ENCODE measurements at places on chromosomes 4 and X.

DNA sequence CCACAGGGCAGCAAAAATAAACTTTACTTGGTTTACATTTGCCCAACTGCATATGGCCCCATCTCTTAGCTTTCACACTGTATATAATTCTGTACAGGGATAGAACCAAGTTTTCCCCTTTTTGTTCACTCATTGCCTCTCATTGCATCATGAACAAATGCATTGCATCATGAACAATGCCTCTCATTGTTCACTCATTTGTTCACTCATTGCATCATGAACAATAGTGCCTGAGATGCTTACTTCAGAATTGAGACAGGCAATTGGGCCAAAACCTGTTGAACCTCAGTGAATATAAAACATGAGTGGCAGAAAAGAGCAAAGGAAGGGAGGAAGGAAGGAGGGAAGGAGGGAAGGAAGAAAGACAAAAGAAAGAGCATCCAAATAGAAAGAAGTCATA, 98.2 kb downstream of the SOWAHB start:
- DNase-seq = no peak

GRCh38 chr4:153465615-153466080, 512 bp upstream of the TMEM131L start:
- DNase-seq = no peak

DNA sequence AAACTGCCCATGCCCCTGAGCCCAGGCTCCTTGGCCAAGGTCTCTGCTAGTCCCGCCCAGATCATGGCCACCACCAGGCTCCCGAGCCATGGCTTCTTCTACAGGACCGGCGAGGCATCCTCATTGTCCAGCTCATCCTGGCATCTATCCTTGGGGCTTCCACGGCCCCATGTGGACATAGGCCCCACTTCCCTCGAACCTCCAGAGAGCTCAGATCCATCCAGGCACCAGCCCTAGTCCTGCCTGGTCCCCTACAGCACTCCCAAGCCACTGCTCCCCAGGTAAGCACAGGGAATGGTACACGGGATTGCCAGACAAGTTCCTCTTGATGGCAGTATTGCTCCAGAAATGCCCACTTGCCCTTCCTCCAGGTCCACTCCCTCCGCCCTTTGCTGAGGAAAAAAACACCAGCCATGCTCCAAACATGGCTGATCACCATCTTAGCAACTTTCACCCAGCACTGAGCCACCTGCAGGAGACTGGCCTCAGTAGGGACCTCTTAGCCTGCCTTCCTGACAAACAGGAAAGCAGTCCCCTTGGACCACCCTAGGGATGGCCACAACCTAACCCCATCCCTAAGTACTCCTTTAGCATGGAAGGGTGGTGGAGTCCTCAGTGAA, 272.1 kb upstream of the AGTR2 start:
- DNase-seq = peak; percentile 16

GRCh38 chr4:113809311-113809710, 47.8 kb upstream of the CAMK2D start:
- DNase-seq = no peak

DNA sequence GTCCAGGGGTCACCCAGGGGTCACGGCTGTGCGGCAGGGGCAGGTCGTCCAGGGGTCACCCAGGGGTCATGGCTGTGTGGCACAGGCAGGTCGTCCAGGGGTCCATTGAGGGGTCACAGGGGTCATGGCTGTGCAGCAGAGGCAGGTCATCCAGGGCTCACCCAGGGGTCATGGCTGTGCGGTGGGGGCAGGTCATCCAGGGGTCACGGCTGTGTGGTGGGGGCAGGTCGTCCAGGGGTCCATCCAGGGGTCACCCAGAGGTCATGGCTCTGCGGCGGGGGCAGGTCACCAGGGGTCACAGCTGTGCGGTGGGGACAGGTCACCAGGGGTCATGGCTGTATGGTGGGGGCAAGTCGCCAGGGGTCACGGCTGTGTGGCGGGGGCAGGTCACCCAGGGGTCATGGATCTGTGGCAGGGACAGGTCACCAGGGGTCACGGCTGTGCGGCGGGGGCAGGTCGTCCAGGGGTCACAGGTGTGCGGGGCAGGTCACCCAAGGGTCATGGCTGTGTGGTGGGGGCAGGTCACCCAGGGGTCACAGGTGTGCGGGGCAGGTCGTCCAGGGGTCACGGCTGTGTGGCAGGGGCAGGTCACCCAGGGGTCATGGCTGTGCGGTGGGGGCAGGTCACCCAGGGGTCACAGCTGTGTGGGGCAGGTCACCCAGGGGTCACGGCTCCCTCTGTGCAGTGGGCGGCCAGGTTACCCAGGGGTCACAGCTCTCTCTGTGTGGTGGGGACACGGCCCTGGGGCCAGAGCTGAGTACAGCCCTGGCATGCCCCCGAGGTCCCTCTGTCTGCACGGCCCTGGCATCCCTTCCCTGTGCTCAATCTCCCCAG, 16.0 kb downstream of the ATP5ME start:
- DNase-seq = no peak

GRCh38 chr4:127856813-127857447, 23.8 kb upstream of the PLK4 start:
- DNase-seq = no peak

DNA sequence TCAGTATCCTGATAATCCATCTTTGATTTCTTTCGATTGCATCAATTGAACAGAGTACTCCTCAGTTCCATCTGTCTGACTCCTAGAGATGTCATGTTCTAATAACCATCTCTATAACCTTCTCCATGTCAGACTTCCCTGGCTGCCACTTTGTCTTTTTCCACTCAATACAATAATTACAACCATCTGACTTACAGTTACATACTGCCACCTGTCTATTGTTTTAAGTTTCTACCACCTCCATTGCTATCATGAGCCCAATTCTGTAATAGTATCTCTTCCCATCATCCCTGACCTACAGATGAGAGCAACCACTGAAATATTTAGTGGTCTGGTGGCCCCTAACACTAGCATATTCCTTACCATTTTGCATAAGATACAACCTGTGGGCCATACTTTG, 439.2 kb upstream of the FAM47C start:
- DNase-seq = no peak
